ENCODE measurements at places on chromosomes 6 and 20.

GRCh38 chr6:111763381-111763780 is 109.9 kb downstream of the FYN start:
- no peak for DNase-seq

GRCh38 chr6:98980819-98981218 is 33.1 kb upstream of the FBXL4 start:
- DNase-seq = no peak

DNA sequence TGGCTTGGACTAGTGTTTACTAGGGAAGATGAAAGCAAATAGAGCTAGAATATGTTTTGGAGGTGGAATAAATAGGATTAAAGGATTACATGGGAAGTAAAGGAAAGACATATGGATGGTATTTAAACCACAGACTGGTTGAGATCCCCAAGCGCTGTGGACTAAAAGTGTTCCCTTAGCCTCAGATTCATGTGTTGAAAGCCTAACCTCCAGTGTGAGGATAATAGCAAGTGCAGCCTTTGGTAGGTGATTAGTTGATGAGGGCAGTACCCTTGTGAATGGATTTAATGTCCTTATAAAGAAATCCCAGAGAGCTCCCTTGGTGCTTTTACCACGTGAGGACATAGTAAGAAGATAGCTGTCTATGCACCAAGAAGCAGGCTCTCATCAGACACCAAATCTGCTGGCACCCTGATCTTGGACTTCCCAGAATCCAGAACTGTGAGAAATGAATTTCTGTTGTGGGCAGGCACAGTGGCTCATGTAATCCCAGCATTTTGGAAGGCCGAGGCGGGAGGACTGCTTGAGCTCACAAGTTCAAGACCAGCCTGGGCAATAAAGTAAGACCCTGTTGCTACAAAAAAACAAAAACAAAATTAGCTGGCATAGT is 57.3 kb upstream of the MCM9 start:
- DNase-seq = no peak

- DNase-seq = peak; percentile 25
These were observed 25.6 kb downstream of the MAN1A1 start for GRCh38 chr6:119323931-119324330.

DNA sequence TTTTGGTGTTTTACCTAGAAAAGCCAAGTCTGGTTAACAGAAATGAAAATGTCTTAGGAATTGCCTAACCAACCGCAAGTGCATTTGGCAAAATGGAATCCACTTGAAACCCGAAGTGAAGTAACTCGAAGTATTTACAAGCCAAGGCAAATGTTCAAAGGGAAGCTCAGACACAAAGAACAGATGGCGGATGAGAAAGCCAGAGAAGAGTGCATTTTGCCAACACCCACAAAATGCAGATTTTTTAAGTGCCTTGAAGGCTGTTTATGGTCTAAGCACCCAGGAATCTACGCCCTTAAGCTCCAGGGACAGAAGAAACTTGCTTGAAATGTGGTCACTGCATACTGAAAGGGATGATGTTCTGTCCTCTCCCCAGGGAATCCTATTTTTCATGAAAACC is 70.0 kb upstream of the TBXT start:
- no peak for DNase-seq

DNA sequence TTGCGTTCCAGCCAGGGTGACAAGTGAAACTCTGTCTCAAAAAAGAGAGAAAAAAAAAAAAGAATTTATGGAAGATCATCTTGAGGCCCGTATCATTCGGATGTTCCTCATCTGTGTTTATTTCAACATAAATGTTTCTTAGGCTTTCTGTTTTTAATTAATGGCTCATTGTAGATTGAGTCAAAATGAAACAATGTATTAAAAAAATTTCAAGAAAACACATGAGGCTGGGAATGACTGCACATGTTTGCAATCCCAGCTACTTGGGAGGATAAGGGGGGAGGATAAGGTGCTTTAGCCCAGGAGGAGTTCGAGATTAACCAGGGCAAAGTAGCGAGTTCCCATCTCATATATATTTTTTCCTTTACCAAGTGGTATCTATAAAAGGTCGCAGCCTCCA is 47.3 kb downstream of the ITCH start:
- DNase-seq = no peak

DNA sequence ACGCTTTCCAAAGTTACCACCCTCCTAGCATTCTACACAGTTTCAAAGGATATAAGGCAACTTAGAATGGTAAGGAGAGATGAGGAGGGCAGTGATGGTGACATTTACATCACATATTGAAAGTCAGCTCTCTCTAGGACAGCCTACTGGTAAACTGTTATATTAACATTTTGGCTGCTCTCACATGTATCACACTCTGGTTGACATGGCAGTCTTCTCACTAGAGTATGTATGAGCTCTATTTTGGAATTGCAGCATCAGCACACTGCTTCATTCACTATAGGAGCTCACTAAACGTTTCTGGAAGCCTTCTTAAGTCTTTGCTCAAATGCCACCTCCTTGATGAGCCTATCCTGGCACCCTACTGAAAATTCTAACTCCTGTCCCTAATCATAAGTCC is 135.7 kb upstream of the ENPP5 start:
- DNase-seq = no peak

DNA sequence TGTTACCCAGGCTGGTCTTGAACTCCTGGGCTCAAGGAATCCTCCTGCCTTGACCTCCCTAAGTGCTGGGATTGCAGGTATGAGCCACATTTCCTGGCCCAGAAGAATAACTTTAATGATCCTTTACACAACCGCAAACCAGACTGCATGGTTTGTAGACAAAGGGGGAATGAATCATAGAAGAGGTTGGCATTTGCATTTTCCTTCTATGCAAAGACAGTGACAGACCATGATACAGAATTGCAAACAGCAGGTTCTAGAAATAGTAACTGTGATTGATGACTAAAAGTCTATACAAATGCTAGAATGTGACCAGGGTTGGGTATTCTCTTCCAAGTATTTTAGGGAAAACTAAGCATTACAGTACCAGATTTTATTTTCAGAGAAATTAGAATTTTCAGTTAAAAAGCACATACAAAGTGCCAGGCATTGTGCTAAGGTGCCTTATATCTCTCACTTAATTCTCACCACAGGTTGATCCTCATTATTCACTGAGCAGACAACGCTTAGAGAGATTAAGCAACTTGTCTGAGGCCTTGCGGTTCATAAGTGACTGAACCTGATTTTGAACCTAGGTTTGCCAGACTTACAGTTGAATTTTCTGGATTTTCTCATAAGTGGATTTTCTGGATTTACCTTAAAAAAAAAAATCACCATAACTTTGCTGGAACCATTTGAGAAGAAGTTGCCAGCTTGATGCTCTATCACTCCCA is 146.6 kb downstream of the ZFAND3 start:
- DNase-seq = no peak

GRCh38 chr6:75913040-75913439 is 159.4 kb downstream of the IMPG1 start:
- DNase-seq = no peak

DNA sequence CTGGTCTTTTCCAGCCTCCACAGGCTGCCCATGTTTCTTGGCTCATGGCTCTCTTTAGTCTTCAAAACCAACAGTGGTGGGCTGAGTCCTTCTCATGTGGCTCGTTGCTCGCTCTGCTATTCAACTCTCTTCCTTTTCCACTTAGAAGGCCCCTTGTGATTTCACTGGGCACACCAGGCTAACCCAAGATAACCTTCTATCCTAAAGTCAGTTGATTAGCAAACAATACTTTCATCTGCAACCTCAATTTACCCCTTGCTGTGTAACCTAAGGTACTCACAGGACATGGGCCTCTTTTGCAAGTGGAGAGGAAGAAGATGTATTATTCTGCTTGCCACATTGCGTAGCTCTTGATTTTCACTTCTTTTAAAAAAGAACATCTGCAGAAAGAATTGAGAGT is 79.6 kb downstream of the UTRN start:
- peak; percentile 59 for DNase-seq
